ENCODE measurements at places on chromosomes 2 and 18.

GRCh38 chr18:42719221-42719620 is 396.3 kb downstream of the RIT2 start:
- DNase-seq = peak; percentile 47

DNA sequence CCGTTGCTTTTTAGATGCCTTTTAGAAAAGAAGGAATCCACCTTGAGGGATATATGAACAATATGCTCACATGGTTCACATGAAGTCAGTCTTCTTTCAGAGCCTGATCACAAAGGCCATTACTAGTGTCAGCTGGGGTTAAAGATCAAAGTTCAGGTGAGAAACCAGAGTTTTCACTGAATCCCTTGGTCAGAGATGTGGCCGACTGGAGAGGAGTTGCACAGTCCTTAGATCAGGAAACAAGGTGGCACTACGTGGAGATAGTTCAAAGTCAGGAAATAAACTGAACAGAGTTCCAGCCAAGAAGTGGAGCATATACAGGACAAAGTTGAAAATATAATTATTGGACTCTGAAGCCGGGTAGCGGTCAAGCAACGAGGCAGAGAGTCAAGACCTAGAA is 54.6 kb downstream of the AAK1 start:
- no peak for DNase-seq

- no peak for DNase-seq
Measured at GRCh38 chr2:188997263-188997662, 23.1 kb downstream of the COL3A1 start.

- DNase-seq = peak; percentile 58
Measured at GRCh38 chr2:172693037-172693436, 42.6 kb upstream of the RAPGEF4 start.

GRCh38 chr18:58599106-58599505 is 29.8 kb downstream of the ALPK2 start:
- no peak for DNase-seq

- no peak for DNase-seq
Measured at GRCh38 chr18:22813648-22814328, 119.3 kb upstream of the RBBP8 start.

GRCh38 chr2:155294358-155294757 is 595.9 kb downstream of the KCNJ3 start:
- DNase-seq = no peak

- no peak for DNase-seq
Measured at GRCh38 chr2:127049927-127050802, 56.8 kb downstream of the BIN1 start.

- DNase-seq = no peak
Measured at GRCh38 chr2:26617588-26618083, 23.5 kb downstream of the CIB4 start.

- DNase-seq = no peak
Measured at GRCh38 chr2:97735161-97735561, 21.8 kb downstream of the ZAP70 start.

DNA sequence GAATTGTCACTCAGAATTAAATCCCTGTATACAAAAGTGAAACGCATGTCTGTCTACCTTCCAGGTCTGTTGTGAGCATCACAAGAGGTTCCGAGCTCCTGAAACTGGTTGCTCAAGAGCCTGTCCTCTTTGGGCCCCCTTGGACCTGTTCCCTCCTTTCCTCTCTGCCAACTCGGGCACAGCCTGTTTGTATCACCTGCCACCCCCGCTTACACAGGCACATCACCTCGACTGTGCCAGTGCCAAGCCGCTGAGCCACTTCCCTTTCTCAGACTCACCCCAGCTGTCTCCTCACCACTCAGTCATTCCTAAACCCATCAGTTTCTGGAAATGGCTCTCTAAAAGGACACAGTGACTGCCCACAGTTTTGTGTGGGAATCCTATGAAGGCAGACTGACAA is 3.1 kb downstream of the EFR3B start:
- DNase-seq = no peak

- DNase-seq = no peak
Measured at GRCh38 chr2:12816379-12817306, 99.9 kb downstream of the TRIB2 start.

GRCh38 chr2:16413285-16413684 is 252.3 kb downstream of the CYRIA start:
- no peak for DNase-seq

- DNase-seq = no peak
Measured at GRCh38 chr2:230512955-230513748, 97.2 kb downstream of the SP100 start.

GRCh38 chr18:61554117-61554776 is 221.0 kb downstream of the CDH20 start:
- DNase-seq = no peak

DNA sequence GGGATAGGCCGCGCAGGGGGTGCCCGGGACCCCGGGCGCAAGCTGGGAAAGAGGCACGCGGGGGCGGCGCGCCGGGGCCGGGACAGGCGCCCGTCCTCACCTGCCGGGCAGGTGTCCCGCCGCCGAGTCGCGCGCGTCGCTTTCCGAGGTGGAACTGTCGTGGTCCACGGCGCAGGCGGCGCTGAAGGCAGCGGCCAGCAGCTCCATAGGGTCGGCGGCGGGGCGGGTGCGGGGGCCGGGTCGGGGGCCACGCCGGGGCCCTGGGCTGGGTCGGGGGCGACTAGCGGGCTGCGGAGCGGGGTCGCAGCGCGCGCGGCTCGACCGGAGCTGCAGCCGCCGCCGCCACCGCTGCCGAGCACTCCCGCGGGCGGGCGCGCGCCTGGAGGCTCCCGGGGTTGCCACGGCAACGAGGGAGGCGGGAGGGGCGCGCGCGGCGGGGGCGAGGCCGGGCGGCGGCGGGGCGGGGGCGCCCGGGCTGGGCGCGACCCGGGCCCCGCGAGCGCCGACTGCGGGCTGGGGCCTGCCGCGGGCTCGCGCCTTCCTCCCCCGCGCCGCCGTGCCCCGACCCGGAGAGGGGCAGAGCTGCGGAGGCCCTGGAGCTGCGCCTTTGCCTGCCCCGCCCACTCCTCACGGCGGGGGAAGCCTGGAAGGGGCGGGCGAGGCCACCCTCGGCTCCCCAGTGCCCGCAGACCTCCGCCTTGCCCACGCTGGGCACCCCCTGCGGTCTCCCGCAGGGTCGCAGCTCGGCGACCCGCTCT is 57.9 kb downstream of the SNORC start:
- no peak for DNase-seq

- no peak for DNase-seq
Measured at GRCh38 chr2:215619989-215620388, 184.1 kb upstream of the FN1 start.

DNA sequence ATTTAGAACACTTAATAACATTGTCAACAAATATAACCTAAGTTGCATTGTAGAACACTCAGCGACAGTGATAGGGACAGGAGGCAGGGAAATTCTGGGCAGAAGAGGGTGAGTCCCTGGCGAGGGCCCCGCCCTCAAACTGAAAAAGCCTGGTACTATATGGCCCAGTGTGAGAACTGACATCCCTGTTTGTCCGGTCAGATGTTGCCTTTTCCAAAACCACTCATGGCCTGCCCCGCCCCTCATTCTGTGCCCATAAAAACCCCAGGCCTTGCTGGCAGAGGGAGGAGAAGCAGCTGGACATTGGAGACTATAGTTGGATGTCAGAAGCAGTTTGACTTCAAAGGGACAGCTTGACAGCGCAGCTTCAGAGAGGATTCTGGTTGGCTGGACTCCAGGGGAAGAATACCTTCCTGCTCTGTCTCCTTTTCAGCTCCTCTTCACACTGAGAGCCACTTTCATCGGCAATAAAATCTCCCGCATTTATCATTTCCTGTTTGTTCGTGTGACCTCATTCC is 47.0 kb downstream of the FAM117B start:
- DNase-seq = no peak

Data from cerebellar nuclear complex (tissue), 1 donor.